ENCODE measurements at places on chromosomes 11 and 22. TPM values are rescaled to one million over a fixed set of nuclear protein-coding genes. Genes with fewer than 3 reads are reported as not detected.

GRCh38 chr11:122365610-122366360 lies 249.8 kb upstream of the BLID start:
- peak overlapping the region; percentile 56 for H3K4me3 ChIP-seq
- H3K27ac ChIP-seq: peak overlapping the region; percentile 39
- no peaks in the 10 kb centered on the region for H3K36me3 ChIP-seq
- peaks cover 3% of the 10 kb centered on the region for H3K4me1 ChIP-seq

DNA sequence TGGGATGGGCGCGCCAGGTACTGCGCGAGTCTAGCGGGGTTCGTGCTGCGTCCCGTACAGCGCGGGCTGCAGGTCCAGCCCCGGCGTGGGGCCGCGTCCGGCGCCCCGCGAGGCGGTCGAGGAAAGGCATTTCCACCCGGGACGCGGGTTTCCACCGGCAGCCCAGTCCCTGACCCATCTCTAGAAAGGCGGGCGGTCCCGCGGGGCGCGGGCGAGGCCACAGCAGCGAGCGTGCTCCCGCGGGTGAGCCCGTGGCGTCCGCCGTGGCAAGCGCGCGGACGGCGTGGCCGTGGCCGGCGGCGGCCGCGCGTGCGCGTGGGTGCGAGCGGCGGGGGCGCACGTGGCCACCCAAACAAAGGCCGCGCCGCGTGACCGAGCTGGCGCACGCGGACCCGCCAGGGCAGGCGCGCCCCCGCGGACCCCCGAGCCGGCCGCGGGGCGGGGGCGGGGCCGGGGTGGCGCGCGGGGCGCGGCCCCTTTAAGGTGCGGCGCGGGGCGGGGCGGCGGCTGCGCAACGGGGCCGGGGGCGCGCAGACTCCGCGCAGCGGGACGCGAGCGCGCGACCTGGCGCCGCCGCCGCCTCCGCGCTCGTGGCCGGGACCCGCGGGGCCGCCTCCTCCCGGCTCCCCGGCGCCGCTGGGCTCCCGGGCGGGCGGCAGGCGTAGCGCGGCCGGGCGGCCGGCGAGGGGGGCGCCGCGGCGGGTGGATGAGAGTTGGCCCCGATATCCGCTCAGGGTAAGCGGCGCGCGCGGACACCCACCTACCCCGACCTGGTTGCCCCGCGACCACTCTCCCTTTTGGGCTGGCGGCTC lies 39.3 kb upstream of the CELSR1 start:
- H3K36me3 ChIP-seq: no peaks in the 10 kb centered on the region
- H3K4me3 ChIP-seq: peak overlapping the region; percentile 77
- peak; percentile 82 for DNase-seq
- H3K27ac ChIP-seq: no peak overlapping the region
- H3K27me3 ChIP-seq: no peaks in the 10 kb centered on the region

GRCh38 chr11:3824714-3825472 lies 15.9 kb downstream of the RHOG start:
- H3K4me3 ChIP-seq: no peak overlapping the region
- H3K4me1 ChIP-seq: no peaks in the 10 kb centered on the region
- no peaks in the 10 kb centered on the region for H3K36me3 ChIP-seq
- H3K27me3 ChIP-seq: no peaks in the 10 kb centered on the region

GRCh38 chr11:41237382-41237781 lies 222.1 kb downstream of the LRRC4C start:
- H3K4me1 ChIP-seq: no peaks in the 10 kb centered on the region
- H3K27me3 ChIP-seq: no peaks in the 10 kb centered on the region
- no peaks in the 10 kb centered on the region for H3K36me3 ChIP-seq
- DNase-seq: no peak
- no peak overlapping the region for H3K27ac ChIP-seq

DNA sequence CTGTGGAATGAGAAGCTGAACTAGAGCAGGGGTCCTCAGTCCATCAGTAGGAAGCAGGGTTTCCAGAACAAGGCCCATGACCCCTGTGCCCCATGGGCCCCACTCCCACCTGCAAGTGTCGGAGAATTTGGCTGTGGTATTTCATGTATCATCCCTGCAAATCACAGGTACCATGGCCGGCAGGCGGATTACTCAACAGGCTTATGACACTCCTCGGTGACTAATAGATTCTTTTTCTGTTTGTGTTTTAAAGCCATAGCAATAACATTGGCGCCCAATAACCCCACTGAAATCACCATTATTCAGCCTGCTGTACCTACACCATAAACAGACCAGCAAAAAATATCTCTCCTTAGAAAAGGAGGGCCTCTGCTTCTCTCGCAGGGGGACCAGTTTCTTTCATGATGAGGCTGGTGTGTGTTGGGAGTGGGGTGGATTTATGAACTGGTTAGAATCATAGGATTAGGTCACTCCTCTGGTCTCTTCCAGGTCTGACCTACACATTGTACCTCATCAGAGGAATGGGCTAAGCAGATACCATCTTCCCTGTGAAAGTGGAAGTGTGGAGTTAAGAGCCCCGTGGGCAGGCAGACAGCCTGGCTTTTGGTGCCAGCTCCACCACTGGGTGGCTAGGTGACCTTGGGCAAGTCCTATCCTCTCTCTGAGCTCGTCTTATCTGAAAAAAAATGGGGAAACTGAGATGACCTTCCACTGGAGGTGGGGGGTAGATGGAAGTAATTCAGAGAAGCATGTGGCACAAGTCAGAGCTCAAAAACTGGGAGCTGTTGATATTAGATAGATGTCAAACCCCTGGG lies 60.2 kb upstream of the WNT11 start:
- no peaks in the 10 kb centered on the region for H3K4me1 ChIP-seq
- no peak overlapping the region for H3K27ac ChIP-seq
- no peak overlapping the region for H3K4me3 ChIP-seq
- no peak for DNase-seq

DNA sequence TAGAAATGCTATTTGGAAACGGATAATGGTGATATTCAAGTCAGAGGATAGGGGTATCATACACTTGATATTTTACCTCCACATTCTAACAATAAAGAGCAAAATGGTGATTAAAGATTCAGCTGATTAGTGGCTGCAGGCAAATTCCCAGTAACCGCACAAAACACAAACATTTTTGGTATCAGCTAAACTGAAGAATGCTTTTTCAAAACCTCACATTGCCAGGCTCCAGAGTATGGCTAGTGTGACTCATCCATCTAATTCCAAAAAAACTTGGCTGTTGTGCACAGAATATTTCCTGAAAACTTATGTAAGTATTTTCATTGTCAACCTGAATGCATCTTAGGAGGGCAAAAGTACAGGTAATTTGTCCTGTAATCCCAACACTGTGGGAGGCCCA lies 10.9 kb downstream of the SRPRA start:
- no peak overlapping the region for H3K4me3 ChIP-seq
- H3K36me3 ChIP-seq: peaks cover 3% of the 10 kb centered on the region
- no peaks in the 10 kb centered on the region for H3K27me3 ChIP-seq
- H3K27ac ChIP-seq: no peak overlapping the region

GRCh38 chr22:38016182-38017151 lies 32.1 kb upstream of the SOX10 start:
- no peaks in the 10 kb centered on the region for H3K4me1 ChIP-seq
- H3K27ac ChIP-seq: no peak overlapping the region
- no peak for DNase-seq
- H3K36me3 ChIP-seq: no peaks in the 10 kb centered on the region
- H3K4me3 ChIP-seq: no peak overlapping the region

- H3K4me1 ChIP-seq: no peaks in the 10 kb centered on the region
- H3K4me3 ChIP-seq: no peak overlapping the region
- H3K27me3 ChIP-seq: no peaks in the 10 kb centered on the region
- no peak overlapping the region for H3K27ac ChIP-seq
- DNase-seq: no peak
- H3K36me3 ChIP-seq: no peaks in the 10 kb centered on the region
Observed at GRCh38 chr11:81869351-81870065, 864.2 kb downstream of the FAM181B start.

- no peak overlapping the region for H3K27ac ChIP-seq
- no peak for DNase-seq
- H3K27me3 ChIP-seq: no peaks in the 10 kb centered on the region
- no peak overlapping the region for H3K4me3 ChIP-seq
- no peaks in the 10 kb centered on the region for H3K4me1 ChIP-seq
- no peaks in the 10 kb centered on the region for H3K36me3 ChIP-seq
Observed at GRCh38 chr11:66547662-66548009, 933 bp downstream of the ACTN3 start.

- no peaks in the 10 kb centered on the region for H3K4me1 ChIP-seq
- no peak for DNase-seq
- H3K4me3 ChIP-seq: no peak overlapping the region
- no peaks in the 10 kb centered on the region for H3K27me3 ChIP-seq
- H3K36me3 ChIP-seq: no peaks in the 10 kb centered on the region
Observed at GRCh38 chr11:114564831-114565230, 5.2 kb upstream of the NXPE1 start.

DNA sequence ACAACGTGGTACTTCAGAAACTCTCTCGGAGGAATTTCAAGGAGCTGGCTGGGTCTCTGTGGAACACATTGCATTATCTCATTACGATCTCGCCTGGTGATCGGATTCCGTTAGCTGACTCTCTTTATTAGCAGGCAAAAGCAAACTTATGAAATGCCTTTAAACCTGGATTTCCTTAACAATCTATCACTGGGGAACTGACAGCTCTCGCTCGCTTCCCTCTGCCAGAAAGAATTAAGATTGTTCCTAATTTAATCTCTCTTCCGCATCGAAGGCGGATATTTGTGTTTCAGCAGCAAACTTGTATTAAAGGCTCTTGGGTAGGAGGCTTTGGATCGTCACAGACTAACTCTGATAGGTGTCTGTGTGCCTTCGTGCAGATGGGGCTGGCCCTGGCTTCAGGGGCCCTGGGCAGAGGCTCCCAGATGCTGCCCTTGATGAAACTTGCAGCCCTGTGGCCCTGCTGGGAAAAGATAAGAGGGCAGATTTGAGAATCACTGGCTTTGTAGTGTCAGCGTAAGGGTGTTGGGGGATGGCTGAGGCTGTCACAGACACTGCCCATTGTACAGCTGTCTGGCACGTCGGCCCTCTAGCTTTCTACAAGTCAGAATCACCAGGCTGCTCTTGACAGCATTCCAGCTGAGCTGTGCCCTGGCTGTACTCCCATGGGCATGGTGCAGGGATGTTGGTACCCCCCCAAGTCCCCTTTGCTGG lies 162.2 kb upstream of the NECTIN1 start:
- no peak overlapping the region for H3K27ac ChIP-seq
- H3K36me3 ChIP-seq: no peaks in the 10 kb centered on the region
- no peak for DNase-seq
- no peak overlapping the region for H3K4me3 ChIP-seq
- H3K4me1 ChIP-seq: no peaks in the 10 kb centered on the region

DNA sequence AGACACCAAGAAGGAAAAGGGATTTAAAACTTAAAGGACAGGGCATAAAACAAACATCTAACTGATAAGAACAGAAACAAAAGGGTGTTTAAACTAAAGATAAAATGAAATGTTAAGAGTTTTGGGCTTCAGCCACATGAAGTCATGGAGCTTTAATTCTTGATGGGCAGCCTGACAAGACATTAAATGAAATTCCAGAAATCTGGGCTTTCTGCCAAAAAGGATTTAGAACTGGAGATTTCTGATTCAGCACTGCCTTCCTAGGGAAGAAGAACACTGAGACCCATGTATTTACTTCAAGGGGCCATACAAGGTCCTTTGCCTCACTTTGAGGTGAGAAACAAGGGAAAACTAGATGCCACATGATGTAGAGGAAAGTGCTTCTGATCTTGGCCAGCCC lies 355.9 kb upstream of the RAG2 start:
- H3K27me3 ChIP-seq: no peaks in the 10 kb centered on the region
- no peak for DNase-seq
- no peaks in the 10 kb centered on the region for H3K36me3 ChIP-seq
- no peak overlapping the region for H3K27ac ChIP-seq
- no peak overlapping the region for H3K4me3 ChIP-seq

Gene MLC1
- total RNA-seq: 0.39 TPM

Gene OR51E2
- total RNA-seq: 1.2 TPM

All from aorta (tissue), 5 donors.